ENCODE measurements at places on chromosomes 2 and 18.

- DNase-seq = no peak
These were observed 161.3 kb upstream of the DPP10 start for GRCh38 chr2:114281188-114281587.

- DNase-seq = no peak
These were observed 27.0 kb downstream of the BIRC6 start for GRCh38 chr2:32383858-32384257.

DNA sequence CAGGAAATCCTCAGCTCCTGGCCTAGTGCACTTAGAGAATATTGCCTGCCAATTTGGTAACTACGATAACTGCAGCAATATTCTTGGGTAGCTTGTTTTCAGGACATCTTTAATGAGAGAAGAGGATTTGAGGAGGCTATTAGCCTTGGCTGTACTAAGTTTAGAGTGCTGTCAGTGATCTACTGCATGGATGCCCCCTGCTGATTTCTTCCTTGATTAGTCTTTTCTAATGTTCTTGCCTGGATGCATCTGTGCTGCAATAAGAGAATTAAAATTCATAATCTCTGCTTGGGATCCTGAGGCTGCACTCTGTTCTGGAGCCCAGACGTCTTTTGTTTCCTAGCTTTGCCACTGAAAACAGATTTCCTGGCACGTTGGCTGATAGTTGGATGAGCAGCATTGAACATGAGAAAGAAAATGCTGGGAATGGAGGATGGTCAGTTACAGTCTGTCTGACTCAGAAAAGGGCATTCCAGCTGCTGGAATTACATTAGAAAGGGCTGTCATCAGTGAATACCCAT is 115.4 kb downstream of the CCDC85A start:
- no peak for DNase-seq

DNA sequence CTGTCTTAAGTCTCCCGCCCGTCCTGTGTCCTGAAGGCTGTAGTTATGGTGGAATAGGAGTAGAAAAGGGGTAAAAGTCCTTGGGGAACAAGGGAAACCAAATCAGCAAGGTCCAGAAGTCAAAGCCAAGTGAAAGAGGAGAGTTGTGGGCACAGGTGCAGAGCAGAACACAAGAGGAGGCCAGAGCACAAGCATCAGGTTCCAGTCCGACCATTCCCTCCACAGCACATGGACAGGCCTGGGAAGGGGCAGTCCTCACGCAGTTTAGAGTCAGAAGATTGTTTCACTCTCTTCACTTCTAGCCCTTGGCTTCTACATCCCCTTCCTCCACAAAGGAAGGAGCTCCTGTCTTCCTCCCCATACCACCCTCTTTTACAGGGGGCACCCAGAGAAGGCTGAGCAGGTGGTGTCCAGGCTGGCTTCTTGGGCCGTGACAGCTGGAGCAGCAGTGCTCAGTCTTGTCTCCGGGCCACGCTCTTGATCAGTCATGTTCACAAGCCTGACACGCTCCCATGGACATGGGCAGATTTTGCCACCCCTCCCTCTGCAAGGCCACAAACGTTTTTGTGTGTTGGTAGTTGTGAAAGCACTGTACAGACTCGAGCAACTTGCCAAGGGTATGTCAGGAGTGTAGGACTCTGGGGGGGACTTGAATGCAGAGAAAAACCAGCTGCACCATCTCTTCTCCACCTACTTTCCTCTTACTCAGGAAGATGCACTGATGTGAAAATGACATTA is 138.5 kb upstream of the DAPL1 start:
- DNase-seq = no peak

DNA sequence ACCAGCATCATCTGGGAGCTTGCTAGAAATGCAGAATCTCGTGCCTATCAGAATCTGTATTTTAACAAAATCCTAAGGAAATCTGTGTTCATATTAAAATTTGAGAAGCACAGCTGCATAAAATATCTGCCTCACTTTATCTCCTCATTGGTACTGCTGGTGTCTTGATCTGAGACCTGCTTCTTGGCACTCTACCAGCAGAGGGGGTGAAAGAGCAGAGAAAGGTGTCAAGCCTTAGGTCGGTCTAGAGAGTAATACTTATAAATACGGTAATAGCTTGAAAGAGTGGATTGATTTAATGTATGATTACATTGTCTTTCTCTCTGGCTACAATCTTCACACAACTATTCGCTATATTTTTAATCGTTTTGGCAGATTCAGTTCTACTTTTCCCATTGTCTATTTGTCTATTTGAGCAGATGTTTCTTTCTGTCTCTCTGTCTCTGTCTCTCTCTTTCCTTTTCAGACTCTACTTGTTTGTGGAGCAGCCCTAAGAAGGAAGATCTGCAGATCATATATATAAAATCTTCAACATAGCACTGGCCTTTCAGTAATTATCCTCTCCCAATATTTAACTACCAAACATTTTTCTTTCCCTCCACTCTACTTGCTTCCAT is 1.7 kb upstream of the GCG start:
- DNase-seq = peak; percentile 64

DNA sequence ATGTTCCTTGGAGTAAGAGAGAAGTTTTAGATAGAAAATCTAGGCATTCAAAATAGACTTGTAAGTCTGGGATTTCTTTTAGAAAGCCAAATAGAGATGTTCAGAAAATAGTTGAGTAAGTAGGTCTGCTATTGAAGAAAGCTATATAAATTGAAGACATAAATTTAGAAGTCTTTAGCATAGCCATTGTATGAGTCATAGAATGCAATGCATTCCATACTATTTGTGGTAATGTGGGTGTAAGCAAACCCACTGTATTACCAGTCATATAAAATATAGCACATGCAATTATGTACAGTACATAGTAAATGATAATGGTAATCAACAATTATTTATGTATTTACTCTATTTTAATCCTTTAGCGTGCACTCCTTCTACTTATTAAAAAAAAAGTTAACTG is 14.1 kb downstream of the MC4R start:
- no peak for DNase-seq

DNA sequence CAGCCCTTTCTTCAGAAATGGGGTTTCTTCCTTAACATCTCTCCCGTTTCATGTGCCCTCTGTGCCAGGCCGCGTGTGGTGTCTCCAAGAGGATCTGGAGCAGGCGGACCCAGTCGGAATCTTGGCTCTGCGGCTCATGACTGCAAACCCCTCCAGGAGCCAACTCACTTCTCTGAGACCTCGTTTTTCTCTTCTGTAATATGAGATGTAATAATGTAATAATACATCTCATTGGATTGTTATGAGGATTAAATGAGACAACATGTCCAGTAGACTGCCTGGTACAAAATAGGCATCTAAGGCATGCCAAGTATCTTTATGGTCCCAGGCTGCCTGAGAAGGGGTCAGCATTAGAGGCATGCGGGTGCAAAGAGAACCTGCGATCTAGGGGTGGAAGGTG is 221.3 kb upstream of the REV1 start:
- no peak for DNase-seq

- DNase-seq = no peak
These were observed 38.1 kb downstream of the LRRTM4 start for GRCh38 chr2:77484026-77484425.

- DNase-seq = no peak
These were observed 180.6 kb downstream of the MTX2 start for GRCh38 chr2:176449852-176450251.

DNA sequence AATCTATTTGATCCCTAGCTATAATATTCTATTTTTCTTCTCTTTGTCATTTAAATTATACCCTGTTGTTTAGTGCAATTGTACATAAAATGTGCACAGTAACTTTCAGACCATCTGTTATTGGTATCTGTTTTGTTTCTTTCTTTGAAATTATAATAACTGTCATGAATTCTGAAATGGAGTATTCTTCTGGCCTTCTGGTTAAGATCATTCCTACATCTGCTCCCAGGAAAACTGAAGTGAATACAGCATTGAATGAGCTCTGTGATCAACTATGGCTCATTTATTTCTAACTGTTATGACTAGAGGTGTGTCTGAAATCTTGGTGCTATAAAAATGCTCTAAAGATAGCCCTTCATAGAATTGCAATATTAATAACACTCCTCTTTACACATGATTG is 788.4 kb upstream of the TMEFF2 start:
- no peak for DNase-seq

DNA sequence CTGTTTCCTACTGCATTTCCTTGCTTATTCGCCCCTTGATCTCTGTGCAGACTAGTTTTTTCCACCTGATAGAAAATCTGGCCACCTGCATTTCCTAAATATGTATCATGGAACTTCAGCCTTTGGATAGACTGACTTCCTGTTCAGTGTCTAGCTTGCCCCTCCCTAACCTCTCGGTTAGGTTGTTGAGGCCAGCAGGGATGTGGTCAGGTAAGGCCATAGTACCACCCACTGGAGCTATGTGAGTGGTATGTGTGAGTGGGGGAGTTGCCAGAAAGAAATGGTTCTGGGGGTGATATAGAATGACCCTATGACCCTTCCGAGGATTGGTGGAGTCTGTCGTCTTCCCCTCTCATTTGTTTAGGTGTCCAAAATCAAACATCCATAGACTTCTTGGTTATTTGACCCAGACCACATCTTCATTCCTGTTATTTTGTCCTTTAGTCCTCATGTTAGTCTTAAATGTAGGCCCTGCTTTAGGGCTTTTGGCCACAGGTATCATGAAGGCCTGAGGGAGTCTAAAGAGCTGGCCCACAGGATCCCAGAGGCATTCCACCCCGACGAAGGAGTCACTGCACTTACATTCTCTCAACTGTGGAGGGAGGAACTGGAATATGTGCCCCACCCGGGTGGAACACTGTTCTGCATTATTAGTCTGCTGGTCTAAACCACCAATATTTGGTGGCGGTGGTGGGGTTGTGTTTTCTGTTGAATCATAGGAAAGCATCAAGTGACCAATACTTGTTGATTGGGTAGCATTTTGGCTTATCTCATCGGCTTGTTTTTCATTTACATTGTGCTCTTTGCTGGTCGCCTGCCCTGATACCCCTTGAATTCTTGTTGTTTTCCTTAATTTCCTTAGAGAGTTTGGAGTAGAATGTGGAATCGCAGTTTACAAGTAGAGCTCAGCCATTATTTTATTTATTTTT is 21.9 kb downstream of the CAB39 start:
- DNase-seq = no peak
